ENCODE measurements at places on chromosomes 5 and 9. TPM values are rescaled to one million over a fixed set of nuclear protein-coding genes. Genes with fewer than 3 reads are reported as not detected.

The ANXA6 gene
- 255 TPM for total RNA-seq

The SYK gene
- total RNA-seq: 7.4 TPM

The TRIM32 gene
- total RNA-seq: 36.0 TPM

The DMRT3 gene
- total RNA-seq: not detected

The PPP3R2 gene
- not detected for total RNA-seq

The GRK6 gene
- 18.5 TPM for total RNA-seq

The SHISAL2B gene
- not detected for total RNA-seq

The IRX2 gene
- total RNA-seq: not detected

The LCN15 gene
- not detected for total RNA-seq

The PCDHGA6 gene
- 16.6 TPM for total RNA-seq

The IRGM gene
- total RNA-seq: not detected

The FOXD4L4 gene
- 0.35 TPM for total RNA-seq

The DOCK8 gene
- total RNA-seq: 14.1 TPM

The LRRC14B gene
- not detected for total RNA-seq

The SLC36A2 gene
- not detected for total RNA-seq

The FCN2 gene
- total RNA-seq: 0.49 TPM

The LVRN gene
- total RNA-seq: 1.7 TPM

The C9orf43 gene
- total RNA-seq: 0.21 TPM

All from uterus (tissue), 4 donors.